ENCODE measurements at places on chromosomes 16 and 17. TPM values are rescaled to one million over a fixed set of nuclear protein-coding genes. Genes with fewer than 3 reads are reported as not detected.

Gene GGT6
- not detected for total RNA-seq

Gene HOXB6
- 0.30 TPM for total RNA-seq

Gene SUZ12
- total RNA-seq = 65.9 TPM

Gene ASB16
- total RNA-seq = 0.75 TPM

Gene COL1A1
- 1.2 TPM for total RNA-seq

Gene FZD2
- 0.30 TPM for total RNA-seq

Gene PIP4K2B
- total RNA-seq = 40.6 TPM

Gene CCDC182
- total RNA-seq = not detected

Gene CACNG3
- total RNA-seq = not detected

Gene ST6GALNAC1
- 2.0 TPM for total RNA-seq

Gene ZG16B
- total RNA-seq = 6.5 TPM

Gene QRICH2
- total RNA-seq = 3.2 TPM

Gene SNAI3
- total RNA-seq = 7.2 TPM

Gene CAMKK1
- total RNA-seq = 3.6 TPM

Gene KRT33B
- total RNA-seq = not detected

Gene CYB5D1
- total RNA-seq = 7.3 TPM

Gene IRX6
- total RNA-seq = not detected

Gene RNF222
- total RNA-seq = not detected

Gene ADAP2
- total RNA-seq = 0.91 TPM

Gene GFAP
- total RNA-seq = not detected

Gene ZNF469
- total RNA-seq = 0.52 TPM

Gene HS3ST6
- total RNA-seq = not detected

Gene CTF1
- total RNA-seq = 0.32 TPM

Gene KRT222
- not detected for total RNA-seq

Gene TPPP3
- not detected for total RNA-seq

Gene ASGR2
- not detected for total RNA-seq

Gene TUFM
- total RNA-seq = 138 TPM

Gene PDIA2
- total RNA-seq = not detected

Gene ALOXE3
- not detected for total RNA-seq

Gene CETP
- total RNA-seq = not detected

Gene PMP22
- 0.16 TPM for total RNA-seq

Gene ASGR1
- 0.91 TPM for total RNA-seq

Gene ZNF200
- 16.5 TPM for total RNA-seq

Gene GPR142
- total RNA-seq = not detected

Gene BRD7
- 88.4 TPM for total RNA-seq

Gene MEIOC
- 0.61 TPM for total RNA-seq

Gene C16orf96
- total RNA-seq = 0.16 TPM

Gene TSPOAP1
- total RNA-seq = 76.8 TPM

Gene EPX
- not detected for total RNA-seq

Gene LGALS9B
- 2.0 TPM for total RNA-seq

Gene OR1A1
- 0.07 TPM for total RNA-seq

Gene ABCA6
- total RNA-seq = not detected

All from T-helper 2 cell treated with Interferon-gamma antibody and Interleukin-4, amounts not matched to agents 100 ng/mL and 5 ng/mL, for 36 hours (primary cell).